ENCODE measurements at places on chromosomes 7 and 10.

GRCh38 chr10:73460897-73461296 lies 27.5 kb upstream of the MSS51 start:
- DNase-seq = no peak

GRCh38 chr7:1536743-1537534 lies 6.4 kb downstream of the MAFK start:
- DNase-seq = no peak

- DNase-seq = no peak
Measured at GRCh38 chr7:48471196-48471595, 299.9 kb downstream of the ABCA13 start.

DNA sequence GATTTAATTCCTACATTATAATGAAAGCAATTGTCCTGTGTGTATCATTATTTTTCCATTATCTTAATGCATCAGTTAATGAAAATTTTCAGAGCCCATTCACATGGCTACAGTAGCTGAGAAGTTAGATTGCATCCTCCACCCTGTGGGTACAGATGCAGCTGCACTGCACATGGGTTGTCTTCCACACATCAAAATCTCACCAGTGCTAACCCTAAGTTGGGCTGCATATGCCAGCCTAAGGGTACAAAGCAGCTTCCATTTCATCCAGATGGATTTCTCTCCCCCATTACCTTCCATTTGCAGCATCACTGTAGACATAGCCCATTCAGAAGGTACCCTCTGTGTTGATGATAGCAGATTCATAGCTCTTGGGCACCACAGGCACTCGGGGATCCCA lies 74.7 kb upstream of the WDR11 start:
- no peak for DNase-seq

DNA sequence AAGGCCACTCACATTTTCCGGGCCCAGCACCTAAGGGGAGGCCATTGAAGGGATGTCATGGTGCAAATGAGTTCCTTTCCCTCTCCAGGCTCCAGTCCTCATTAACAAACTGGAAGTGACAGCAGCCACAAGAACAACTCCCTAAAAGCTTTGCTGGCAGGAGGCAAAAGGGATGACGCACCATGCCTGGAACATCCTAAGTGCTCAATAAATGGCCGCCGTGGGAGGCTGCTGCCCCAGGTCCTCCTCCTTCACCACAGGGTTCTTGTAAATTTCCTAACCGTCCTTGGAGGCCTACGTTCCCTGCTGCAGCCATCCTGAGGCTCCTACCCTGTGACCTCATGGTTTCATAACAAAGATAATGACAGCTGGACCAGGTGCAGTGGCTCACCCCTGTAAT lies 41.3 kb upstream of the CAMK1D start:
- no peak for DNase-seq

DNA sequence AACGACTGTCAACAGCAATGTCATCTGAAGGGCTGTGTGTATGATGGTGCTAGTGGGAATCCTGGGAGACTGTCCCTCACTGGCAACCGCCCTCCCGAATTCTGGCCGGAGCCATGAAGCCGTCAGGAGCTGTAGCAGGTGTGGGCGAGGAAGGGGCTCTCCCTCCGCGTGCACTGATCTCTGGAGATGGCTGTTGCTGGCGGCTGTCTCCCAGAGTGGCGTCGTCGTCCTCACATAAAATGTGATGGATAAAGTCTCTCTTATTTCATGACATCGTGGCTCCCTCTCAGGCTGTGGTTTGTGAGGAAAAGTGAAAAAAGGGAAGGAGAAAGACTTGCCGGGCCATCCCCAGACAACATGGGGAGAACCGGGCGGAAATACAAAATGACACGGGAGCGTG lies 216.5 kb downstream of the DNAJB6 start:
- no peak for DNase-seq

DNA sequence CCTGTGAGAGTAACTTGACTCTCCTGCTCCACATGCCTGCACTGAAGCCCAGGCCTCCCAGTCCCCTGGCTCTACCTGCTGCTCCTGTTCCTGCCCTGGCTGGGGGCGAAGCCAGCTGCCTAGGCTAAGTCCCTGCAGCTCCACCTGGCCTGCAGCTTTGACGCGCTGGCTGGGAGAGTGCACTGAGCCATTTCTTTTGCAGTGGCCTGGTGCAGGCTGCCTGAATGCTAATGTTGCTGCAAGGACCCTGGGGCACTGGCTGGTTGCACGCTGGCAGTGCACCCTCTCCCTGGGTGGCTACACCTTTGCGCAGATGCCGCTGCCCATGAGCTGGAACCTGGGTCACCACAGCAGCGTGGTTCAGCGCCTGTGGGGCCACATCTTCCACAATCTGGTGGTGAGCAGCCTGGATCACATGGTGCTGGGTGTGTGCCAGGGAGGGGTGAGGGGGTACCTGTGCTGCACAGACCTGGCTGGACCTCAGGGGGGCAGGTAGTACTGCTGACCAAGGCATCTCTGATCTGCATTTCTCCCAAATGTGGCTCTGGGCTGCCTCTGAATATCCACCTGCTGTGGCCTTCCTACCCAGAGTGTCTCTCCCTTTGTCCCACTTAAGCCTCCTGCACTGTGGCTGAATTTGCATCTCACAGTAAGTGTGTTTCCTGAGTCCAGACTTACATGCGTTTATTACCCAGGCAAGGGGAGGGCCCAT lies 20.0 kb downstream of the IMPDH1 start:
- DNase-seq = no peak
